ENCODE measurements at places on chromosomes 5 and 9. TPM values are rescaled to one million over a fixed set of nuclear protein-coding genes. Genes with fewer than 3 reads are reported as not detected.

Gene DPYSL3
- 89.6 TPM for total RNA-seq

Gene BAAT
- total RNA-seq, result not detected

Gene SUSD3
- 0.09 TPM for total RNA-seq

Gene ZDHHC11B
- total RNA-seq, result 0.74 TPM

Gene PANK3
- 35.3 TPM for total RNA-seq

Gene MSX2
- total RNA-seq, result under 0.01 TPM

- DNase-seq, result peak; percentile 63
These were observed 54.8 kb upstream of the CDKN2AIPNL start for GRCh38 chr5:134466241-134467069.

DNA sequence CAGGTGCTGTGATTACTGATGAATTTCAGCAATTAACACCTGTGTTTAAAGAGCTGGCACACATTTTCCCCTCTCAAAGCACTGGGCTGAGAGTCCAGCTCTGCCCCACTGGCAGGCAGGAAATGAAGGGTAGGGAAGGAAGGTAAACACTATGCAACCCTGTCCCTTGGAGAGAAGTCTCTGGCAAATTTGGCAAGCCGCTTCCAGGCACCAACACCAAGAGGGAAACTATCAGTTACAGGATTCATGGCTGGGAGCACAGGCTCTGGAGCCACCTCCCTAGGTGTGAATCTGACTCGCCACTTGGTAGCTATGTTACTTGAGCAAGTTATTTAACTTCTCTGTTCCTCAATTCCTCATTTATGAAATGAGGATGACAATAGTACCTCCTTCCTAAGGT lies 3.3 kb downstream of the ANKS6 start:
- no peak for DNase-seq

- peak; percentile 86 for DNase-seq
These were observed 92.1 kb downstream of the DAB2IP start for GRCh38 chr9:121743441-121744001.

- DNase-seq, result no peak
These were observed 179.7 kb upstream of the HAPLN1 start for GRCh38 chr5:83900306-83900705.

Data from fibroblast of the aortic adventitia (primary cell).